ENCODE measurements at places on chromosomes 6 and 20.

GRCh38 chr6:12598919-12599318 is 117.6 kb upstream of the PHACTR1 start:
- no peak for DNase-seq

DNA sequence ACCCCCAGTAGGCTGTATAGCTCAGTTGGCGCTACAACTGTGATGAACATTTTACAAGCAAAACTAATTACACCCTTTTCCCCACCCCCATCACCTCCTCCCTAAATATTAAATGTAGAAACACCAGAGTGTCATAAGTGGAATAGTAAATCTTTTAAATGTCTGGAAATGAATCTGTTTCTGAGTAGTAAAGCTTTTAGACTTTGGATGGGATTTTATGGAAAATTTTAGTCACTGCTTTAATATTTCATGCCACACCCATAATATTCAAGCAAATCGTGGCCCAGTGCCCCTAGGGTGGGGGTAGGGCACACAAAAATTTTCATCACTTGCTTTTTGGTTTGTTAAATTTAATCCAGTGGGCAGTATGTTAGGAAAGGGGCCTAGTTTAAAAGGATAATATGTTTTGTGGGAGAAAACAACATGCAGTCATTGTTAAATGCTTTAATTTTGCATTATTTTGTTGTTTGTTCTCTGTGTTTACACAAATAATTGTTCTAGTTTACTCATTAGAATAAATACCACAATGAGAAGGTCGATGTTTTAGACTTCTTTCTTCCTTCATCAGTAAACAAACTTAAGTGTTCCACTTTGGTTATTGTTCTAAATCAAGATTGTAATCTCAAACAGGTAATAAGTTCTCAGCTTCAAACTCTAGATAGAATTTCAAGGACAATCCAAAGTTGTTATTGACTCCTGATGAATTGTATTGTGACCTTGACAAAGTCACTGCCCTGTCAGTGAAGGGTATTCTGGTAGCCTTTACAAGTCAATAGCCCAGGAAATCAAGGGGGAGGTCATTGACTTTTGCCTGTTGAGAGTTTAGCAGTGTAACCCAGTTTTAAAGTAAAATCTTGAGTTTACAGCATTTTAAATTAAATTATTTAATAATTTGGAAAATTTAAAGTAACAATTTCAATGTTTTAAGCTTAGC is 79.2 kb downstream of the CBFA2T2 start:
- no peak for DNase-seq

GRCh38 chr6:161694995-161695394 is 421.1 kb upstream of the AGPAT4 start:
- DNase-seq, result no peak

DNA sequence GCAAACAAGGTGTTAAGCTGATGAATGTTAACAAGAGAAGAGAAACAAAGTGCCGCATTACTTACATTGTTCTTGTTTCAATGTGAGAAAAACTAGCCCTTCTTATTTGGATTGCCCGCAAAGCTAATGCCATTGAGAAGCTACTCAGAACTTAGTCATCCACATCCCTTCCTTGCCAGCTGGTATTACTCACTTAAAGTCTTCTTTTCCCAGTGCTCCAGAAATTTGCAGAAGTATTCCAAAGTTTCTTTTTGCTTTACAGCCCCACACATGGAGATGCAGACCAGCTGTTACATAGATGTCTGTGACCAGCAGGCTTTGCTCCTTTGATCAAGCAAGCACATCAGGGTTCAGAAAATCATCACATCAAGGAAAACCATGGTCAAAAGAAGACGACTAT is 529.0 kb downstream of the TBC1D32 start:
- DNase-seq, result no peak

GRCh38 chr6:54013966-54014365 is 97.3 kb upstream of the MLIP start:
- DNase-seq, result no peak
